SIG-M5 (cell line): ENCODE measurements at places on chromosomes 5 and 9.

GRCh38 chr5:15794052-15794985, 294.3 kb downstream of the FBXL7 start:
- no peak for DNase-seq

- DNase-seq = no peak
These were observed 888 bp downstream of the RABGAP1 start for GRCh38 chr9:122941582-122942234.

- DNase-seq = no peak
These were observed 74.8 kb upstream of the RAPGEF1 start for GRCh38 chr9:131814707-131815106.

- no peak for DNase-seq
These were observed 44.4 kb downstream of the SEC61B start for GRCh38 chr9:99266255-99267023.

GRCh38 chr5:68698025-68698940, 395.5 kb upstream of the SLC30A5 start:
- DNase-seq = no peak

DNA sequence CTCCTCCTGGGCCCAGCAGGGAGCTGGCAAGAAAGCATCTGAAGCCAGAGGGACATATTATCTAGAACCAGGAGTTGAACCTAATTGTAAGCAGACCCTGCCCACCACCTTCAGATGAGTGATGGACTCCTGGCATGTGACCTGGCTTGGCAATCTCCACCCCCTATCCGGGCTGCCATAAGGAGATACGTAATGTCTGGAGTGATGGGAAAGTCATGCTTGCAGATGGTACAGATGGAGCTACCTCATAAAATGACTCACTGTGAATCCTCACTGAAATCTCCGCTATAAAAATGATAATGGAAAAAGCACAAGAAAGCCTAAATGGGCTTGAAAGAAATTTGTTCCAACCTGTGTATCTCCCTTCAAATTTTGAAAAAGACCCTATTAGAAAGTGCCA, 157.5 kb downstream of the DMRT2 start:
- DNase-seq = no peak

DNA sequence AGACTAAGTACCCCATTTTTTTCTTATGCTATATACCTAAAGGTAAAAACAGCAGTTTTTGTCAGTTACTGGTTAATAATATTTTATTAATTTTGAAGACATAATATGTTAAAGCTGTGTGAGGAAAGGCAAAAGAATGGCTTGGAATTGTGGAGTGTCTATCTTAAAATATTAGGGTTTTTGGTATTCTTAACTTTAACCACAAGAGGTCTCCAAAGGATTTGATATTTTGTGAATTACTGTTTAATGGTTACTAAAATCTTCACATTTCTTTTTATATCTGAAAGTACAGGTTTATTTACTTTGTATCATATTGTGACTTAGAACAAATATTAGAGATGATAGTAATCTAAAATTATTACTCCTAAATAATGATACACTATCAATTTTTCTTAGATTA, 32.0 kb upstream of the DHFR start:
- no peak for DNase-seq

DNA sequence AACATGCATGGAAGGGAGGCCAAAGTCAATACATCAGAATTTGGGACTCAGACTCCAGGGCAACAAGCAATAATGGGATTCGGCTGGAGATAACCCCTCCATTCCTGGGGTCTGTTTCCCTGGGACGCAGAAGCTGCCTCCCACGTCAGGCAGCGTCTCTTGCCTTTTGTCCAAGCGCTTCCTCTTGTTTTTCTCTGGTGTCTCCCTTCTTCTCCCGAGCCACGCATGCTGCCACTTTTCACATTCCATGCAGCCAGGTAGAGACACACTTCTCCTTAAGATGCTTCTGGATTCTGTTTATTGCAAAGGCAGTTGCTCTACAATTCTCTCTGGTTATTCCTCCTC, 267.3 kb downstream of the AOPEP start:
- DNase-seq = no peak

GRCh38 chr5:163362840-163363371, 74.5 kb upstream of the CCNG1 start:
- no peak for DNase-seq

- no peak for DNase-seq
These were observed 67.8 kb upstream of the SLC1A1 start for GRCh38 chr9:4422495-4422894.

DNA sequence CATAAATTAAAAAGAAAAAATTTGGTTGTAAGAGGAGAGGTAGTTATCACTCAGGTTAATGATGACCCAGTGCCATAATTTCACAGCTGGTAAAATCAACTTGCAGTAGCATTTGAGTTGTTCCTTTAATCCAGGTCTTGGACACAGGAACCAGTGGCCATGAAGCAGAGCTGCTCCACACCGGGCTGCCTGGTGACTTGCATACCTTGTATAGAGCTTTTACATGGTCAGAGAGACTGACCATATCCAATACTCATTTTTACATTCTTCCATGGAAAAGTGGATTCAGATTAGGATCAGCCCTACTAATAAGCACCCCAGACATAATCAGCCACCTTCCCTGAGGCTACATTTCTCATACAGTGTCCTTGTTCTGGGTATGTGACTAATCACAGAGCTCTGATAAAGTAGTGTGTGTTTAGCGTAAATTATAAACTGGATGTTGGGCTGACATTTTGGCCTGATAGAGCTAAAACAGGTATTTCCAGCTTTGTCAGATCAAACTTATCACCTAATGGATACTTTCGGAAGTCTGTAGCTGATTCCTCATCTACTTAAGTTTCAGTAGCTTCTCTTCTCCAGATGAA, 77.0 kb upstream of the ZSWIM6 start:
- no peak for DNase-seq

GRCh38 chr5:73606206-73606753, 19.7 kb upstream of the ARHGEF28 start:
- DNase-seq = no peak

- no peak for DNase-seq
These were observed 424.6 kb downstream of the MED10 start for GRCh38 chr5:5953584-5954274.

GRCh38 chr5:110590187-110590586, 136.3 kb downstream of the TMEM232 start:
- DNase-seq = no peak

GRCh38 chr5:110707260-110707844, 19.1 kb downstream of the TMEM232 start:
- DNase-seq = no peak

DNA sequence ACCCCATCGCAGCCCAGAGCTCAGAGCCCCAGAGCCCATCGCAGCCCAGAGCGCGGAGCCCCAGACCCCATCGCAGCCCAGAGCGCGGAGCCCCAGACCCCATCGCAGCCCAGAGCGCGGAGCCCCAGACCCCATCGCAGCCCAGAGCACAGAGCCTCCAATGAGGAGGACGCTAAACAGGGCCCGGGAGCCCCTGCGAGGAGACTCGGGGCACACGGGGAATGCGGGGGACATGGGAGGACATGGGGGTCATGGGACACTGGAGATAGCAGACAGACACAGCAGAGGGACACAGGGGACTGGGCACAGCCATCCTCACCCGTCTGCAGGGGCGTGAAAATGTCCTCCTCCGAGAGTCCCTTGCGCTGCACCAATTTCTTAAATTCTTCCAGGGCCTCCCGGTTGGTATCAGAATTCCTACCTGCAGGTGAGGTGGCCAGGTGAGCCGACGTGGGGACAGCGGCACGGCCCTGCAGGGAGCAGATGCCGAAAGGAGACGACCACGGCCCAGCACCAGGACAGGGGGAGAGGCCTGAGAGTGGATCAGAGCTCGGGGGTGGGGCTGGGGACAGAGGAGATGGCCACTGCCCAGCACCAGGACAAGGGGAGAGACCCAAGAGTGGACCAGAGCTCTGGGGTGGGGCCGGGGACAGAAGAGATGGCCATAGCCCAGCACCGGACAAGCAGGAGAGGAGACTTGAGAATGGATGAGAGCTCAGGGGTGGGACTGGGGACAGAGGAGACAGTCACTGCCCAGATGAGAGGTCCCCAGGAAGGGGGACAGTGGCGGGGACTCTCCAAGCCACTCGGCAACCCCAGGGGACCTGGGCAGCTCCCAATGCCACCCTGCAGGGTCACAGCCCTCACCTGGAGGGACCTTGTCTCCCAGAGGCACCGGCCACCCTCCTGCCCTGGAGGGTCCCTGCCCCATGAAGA, 2.8 kb downstream of the OBP2B start:
- no peak for DNase-seq

DNA sequence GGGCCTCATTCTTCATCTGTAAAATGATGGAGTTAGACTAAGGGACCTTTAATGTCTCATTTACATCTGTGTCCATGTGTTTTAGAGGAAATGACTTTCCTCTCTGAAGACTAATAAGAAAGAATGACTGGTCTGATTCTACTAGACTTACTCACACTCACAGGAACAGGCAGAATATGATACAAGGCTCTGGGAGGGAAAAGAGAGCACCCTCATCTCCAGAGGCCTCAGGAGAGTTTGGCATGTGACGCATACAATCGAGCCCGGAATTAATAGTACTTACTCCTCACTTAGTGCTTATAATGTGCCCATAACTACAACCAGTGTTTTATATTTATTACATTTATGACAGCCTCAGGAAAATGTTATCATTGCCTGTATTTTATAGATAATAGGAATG, 608.7 kb downstream of the KCTD16 start:
- no peak for DNase-seq

- no peak for DNase-seq
These were observed 2.4 kb upstream of the TRIM7 start for GRCh38 chr5:181207214-181207959.

DNA sequence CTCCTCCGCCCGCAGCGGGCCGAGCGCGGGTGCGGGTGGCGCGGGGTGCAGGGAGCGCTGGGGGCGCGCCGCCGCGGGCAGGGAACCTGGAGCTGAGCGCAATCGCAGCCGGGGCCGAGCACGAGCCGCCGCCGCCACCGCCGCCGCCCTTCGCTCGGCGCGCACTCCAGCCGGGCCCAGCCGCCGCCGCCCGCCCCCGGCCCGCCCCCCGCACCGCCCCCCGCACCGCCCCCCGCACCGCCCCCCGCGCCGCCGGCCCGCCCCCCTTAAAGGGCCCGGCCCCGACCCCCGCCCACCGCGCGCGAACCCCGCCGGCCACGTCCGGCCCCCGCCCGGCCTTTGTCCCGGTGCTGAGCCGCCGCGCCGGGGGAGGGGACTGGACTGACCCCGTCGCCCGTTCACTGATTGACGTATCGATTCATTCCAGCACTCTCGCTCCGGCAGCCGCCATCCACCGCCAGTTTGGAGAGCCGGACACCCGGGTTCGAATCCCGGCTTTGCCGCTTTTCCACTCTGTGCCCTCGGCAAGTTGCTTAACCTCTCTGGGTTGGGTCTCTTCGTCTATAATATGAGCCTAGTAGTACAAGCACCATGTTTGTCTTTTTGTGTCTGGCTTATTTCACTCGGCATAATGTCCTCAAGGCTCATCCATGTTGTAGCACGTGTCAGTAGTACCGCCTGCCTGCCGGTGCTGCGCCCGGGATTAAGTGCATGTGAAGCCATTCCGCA, at the start of gene SH3PXD2B:
Gene SH3PXD2B (minus strand): TSS at position 168 of the 729 bp plus-strand sequence. CDS start 173 bp downstream, outside the sequence.
- DNase-seq = no peak

GRCh38 chr9:68981789-68982188, 32.1 kb downstream of the PRKACG start:
- DNase-seq = no peak

DNA sequence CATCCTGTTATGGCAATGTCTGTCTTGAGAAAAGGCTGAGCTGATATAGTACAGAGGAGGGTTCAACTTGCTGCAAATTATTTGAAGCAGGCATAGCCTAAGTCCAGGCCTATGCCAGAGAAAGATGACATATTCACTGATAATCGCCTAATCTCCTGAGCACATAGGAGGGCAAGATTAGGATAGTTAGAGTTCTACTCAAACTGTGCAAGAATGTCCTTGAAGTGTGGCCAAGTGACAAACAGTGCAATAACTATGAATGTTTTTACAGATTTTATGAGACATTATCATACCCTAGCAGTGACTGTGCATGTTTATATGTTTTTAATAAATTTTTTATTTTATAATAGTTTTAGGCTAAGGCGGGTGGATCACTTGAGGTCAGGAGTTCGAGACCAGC, 96.2 kb downstream of the TSSK1B start:
- no peak for DNase-seq

- DNase-seq = no peak
These were observed 389.6 kb downstream of the SEMA5A start for GRCh38 chr5:9156282-9156681.

- DNase-seq = no peak
These were observed 15.1 kb downstream of the AUH start for GRCh38 chr9:91346644-91347043.

GRCh38 chr5:3778000-3778550, 182.4 kb downstream of the IRX1 start:
- DNase-seq = no peak

- DNase-seq = no peak
These were observed 4.4 kb downstream of the IL33 start for GRCh38 chr9:6219981-6220380.

- no peak for DNase-seq
These were observed 7.1 kb upstream of the FBP2 start for GRCh38 chr9:94600715-94601114.

GRCh38 chr5:132746954-132747615, at the start of gene CCNI2:
Gene CCNI2 (plus strand): TSS chr5:132747426. CDS start chr5:132747496, 70 bp downstream.
- DNase-seq = no peak

DNA sequence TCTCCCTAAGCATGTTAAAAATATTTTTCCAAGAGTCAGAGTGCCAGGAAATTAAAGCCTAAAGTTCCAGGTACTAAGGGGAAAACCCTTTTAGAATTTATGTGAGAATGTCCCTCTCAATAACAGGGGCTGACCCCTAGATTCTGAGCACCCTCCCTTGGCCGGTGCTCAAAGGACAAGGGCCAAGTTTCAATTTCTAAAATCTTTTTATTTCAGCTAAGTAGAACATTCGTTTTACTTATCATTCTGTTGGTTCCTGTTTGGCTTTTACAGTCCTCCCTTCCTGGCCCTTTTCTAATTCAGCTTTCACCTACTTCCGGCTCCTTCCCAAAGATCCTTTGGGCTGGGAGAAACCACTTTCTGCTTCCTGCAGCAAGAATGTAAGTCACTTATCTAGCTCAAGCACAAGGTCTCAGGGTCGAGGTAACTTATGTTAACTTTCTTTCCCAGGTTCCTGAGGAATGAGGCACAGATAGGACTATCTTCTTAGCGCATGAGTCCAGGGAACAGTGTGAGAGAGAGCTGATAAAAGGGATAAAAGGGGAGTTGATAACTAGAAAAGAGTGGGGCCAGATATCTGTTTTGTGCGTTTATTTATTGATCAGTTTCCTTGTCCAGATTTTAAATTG, 34.6 kb upstream of the F2RL2 start:
- no peak for DNase-seq

GRCh38 chr5:140633021-140633471, at the start of gene CD14:
Gene CD14 (minus strand): TSS chr5:140633175. CDS start chr5:140633071, 104 bp downstream.
- no peak for DNase-seq

DNA sequence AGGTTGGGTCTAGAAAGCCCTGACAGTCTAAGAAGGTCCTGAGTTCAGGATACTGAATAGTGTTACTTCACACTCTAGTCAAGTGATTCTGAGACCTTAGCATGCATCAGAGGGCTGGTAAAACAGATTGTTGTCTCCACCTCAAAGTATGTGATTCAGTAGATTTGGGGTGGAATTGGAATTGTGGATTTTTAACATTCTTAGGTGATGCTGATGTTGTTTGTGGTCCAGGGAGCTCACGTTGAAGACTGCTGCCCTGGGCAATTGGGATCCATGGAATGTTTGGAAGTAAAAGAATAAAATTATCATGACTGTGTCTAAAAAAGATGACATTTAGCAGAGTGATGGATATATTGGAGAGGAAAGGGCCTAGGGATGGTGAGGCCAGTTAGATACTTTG, 75.6 kb downstream of the VCAN start:
- DNase-seq = no peak
